ENCODE measurements at places on chromosomes 13 and 19. TPM values are rescaled to one million over a fixed set of nuclear protein-coding genes. Genes with fewer than 3 reads are reported as not detected.

- peaks cover 3% of the 10 kb centered on the region for H3K36me3 ChIP-seq
- no peaks in the 10 kb centered on the region for H3K27me3 ChIP-seq
- no peaks in the 10 kb centered on the region for H3K4me1 ChIP-seq
- no peak overlapping the region for H3K27ac ChIP-seq
- no peak overlapping the region for H3K4me3 ChIP-seq
Observed at GRCh38 chr13:49093376-49093775, 117.7 kb downstream of the FNDC3A start.

DNA sequence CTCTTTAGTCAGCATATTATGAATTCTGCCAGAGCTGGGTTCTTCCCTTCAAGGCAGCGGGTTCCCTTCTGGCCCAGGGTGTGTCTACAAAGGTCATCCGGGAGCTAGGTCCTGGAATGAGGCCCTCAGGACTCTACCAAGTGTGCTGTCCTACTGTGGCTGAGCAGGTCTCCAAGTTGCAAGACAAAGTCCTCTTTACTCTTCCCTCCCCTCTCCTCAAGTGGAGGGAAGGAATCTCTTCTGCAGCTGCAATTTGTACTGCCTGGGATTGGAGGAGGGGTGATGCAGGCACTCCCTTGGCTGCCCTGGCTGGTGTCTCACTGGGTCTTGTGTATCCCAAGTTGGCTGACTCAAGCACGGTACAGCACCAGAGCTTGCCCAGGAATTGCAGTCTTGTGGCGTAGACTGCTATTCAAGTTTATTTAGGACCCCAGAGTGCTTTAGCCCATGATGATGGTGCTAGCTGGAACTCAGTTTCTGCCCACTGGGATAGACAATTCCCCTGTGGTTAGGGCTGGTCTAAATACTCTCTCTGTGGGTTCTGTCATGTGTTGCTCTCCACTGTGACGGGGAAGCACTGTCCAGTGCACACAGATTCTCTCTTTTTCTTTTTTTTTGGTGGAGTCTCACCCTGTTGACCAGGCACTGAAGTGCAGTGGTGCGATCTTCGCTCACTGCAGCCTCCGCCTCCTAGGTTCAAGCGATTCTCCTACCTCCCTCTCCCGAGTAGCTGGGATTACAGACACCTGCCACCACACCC lies 28.5 kb downstream of the RFC3 start:
- H3K27me3 ChIP-seq, result no peaks in the 10 kb centered on the region
- H3K36me3 ChIP-seq, result peaks cover 29% of the 10 kb centered on the region
- H3K4me3 ChIP-seq, result no peak overlapping the region
- no peak overlapping the region for H3K27ac ChIP-seq

- H3K27ac ChIP-seq, result no peak overlapping the region
- no peak overlapping the region for H3K4me3 ChIP-seq
- H3K27me3 ChIP-seq, result peaks cover 2% of the 10 kb centered on the region
- no peaks in the 10 kb centered on the region for H3K36me3 ChIP-seq
Observed at GRCh38 chr13:33917190-33917589, 99.2 kb downstream of the RFC3 start.

GRCh38 chr13:112859817-112860190 lies 109.2 kb upstream of the MCF2L start:
- no peak for DNase-seq
- no peak overlapping the region for H3K4me3 ChIP-seq
- no peak overlapping the region for H3K27ac ChIP-seq
- H3K36me3 ChIP-seq, result peaks cover 42% of the 10 kb centered on the region
- H3K27me3 ChIP-seq, result no peaks in the 10 kb centered on the region

DNA sequence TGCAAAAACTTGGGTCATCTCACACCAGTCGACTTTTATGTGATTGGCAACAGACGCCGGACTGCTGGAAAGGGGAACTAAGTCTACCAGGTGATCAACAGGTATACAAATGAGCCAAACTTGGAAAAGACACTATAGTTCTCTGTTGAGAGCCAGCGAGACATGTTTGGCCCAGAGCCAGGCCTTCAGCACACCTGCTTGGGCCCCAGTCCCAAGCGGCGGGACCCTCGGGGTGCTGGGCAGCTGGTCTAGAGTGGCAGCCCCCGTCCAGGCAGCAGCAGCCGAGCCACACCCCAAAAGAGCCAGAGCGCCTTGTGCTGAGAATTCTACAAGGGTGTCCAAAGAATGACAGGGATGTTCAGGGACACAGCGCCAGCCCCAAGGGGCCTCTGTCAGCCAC lies 28.0 kb downstream of the NAXD start:
- no peak overlapping the region for H3K27ac ChIP-seq
- H3K4me3 ChIP-seq, result no peak overlapping the region
- no peaks in the 10 kb centered on the region for H3K27me3 ChIP-seq
- DNase-seq, result no peak
- peaks cover 5% of the 10 kb centered on the region for H3K4me1 ChIP-seq

DNA sequence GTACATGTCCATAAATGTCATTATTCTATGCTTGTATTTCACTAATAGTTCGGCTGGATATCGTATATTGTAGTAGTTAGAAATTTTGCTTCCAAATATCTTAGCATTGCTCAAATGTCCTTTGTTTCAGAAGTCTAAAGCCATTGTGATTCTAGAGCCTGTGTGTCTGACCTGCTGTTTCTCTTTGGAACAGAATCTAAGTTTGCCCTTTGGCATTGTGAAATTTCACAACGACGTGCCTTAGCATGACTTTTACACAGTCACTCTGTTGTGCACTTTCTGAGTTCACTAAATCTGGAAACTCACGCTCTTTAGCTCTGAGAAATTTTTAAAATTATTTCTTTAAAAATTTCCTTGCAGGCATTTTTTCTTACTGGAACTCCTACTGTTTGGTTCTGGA lies 152.2 kb downstream of the TBC1D4 start:
- H3K27me3 ChIP-seq, result no peaks in the 10 kb centered on the region
- no peak for DNase-seq
- no peak overlapping the region for H3K4me3 ChIP-seq
- H3K36me3 ChIP-seq, result no peaks in the 10 kb centered on the region
- H3K27ac ChIP-seq, result peak overlapping the region; percentile 32

DNA sequence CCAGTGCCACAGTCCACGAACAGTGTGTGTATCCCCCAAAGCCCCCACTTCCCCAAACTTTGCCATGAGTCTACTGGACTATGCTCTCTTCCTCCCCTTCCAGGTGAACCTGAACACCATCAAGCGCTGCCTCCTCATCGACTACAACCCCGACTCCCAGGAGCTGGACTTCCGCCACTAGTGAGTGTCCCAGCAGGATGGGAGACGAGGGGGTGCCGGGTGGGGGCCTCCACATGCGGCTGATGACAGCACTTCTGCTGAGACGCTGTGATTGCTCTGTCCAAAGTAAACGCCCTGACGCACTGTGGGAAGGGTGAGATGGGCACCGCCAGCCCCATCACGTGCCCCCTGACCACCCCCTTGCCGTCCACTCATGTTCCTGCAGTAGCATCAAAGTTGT lies 2.0 kb upstream of the P2RY11 start:
- H3K27me3 ChIP-seq, result peaks cover 44% of the 10 kb centered on the region
- peaks cover 3% of the 10 kb centered on the region for H3K36me3 ChIP-seq
- no peak for DNase-seq
- peaks cover 69% of the 10 kb centered on the region for H3K4me1 ChIP-seq

DNA sequence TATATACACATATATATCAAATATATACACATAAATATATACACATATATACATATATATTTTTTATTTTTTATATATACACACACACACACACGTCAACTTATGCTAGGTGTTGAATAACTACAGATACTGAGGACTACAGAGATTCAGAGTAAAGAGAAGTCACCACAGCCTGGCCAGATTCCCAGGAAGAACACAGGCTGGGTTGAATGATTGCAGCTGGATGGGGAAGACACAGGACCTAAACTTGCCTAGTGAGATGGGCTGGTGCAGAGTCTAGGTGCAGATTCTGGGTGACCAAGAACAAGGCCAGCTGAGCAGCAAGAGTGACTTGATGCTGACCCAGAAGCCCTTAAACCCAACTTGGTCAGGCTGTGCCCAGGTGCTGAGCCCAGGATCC lies 241.3 kb downstream of the KCTD12 start:
- H3K27me3 ChIP-seq, result peaks cover 1% of the 10 kb centered on the region
- no peak for DNase-seq

DNA sequence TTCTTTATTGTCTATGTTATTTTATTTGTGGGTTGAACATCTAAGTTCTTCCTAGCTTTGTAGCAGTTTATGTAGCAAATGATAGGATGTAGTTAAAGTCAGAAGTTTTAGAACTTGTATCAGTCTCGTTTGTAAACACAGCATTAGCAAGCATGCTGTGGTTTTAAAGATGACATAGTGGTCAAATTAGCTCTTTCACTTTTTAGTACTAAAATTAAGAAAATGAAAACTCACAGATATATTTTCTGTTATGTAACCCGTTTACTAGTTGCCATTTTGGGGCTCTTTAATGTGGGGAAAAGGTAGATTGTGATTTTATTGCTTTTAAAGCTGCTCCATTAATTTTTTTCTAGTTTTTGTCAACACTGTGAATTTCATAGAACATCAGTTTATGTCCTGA lies 216.5 kb downstream of the PCCA start:
- H3K27me3 ChIP-seq, result no peaks in the 10 kb centered on the region
- H3K4me1 ChIP-seq, result peaks cover 4% of the 10 kb centered on the region
- peaks cover 19% of the 10 kb centered on the region for H3K36me3 ChIP-seq
- DNase-seq, result no peak
- no peak overlapping the region for H3K27ac ChIP-seq

GRCh38 chr13:109605846-109606245 lies 180.5 kb downstream of the IRS2 start:
- peaks cover 3% of the 10 kb centered on the region for H3K27me3 ChIP-seq
- DNase-seq, result no peak
- H3K36me3 ChIP-seq, result no peaks in the 10 kb centered on the region
- no peaks in the 10 kb centered on the region for H3K4me1 ChIP-seq

DNA sequence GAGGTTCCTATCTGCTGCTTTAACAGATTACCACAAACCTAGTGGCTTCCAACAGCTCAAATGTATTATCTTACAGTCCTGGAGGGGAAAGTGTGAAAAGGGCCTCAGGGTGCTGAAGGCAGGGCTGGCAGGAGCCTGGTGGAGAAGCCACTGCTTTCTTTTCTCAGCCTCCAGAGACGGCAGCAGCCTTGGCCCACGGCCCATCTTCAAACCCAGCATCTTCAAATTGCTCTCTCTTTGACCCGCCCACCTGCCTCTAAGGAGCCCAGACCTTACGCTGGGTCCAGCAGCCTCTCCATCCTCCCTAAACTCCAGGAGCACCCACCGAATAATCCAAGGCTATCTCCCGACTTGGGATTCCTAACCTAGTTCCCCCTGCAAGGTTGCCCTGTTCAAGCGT lies 35.6 kb downstream of the C13orf46 start:
- peaks cover 30% of the 10 kb centered on the region for H3K27me3 ChIP-seq
- no peak for DNase-seq
- H3K27ac ChIP-seq, result peak overlapping the region; percentile 60
- H3K36me3 ChIP-seq, result no peaks in the 10 kb centered on the region
- no peak overlapping the region for H3K4me3 ChIP-seq

- no peaks in the 10 kb centered on the region for H3K27me3 ChIP-seq
- no peaks in the 10 kb centered on the region for H3K36me3 ChIP-seq
- DNase-seq, result no peak
- no peaks in the 10 kb centered on the region for H3K4me1 ChIP-seq
- no peak overlapping the region for H3K4me3 ChIP-seq
- H3K27ac ChIP-seq, result no peak overlapping the region
Observed at GRCh38 chr13:37192956-37193355, 87.5 kb upstream of the CSNK1A1L start.

DNA sequence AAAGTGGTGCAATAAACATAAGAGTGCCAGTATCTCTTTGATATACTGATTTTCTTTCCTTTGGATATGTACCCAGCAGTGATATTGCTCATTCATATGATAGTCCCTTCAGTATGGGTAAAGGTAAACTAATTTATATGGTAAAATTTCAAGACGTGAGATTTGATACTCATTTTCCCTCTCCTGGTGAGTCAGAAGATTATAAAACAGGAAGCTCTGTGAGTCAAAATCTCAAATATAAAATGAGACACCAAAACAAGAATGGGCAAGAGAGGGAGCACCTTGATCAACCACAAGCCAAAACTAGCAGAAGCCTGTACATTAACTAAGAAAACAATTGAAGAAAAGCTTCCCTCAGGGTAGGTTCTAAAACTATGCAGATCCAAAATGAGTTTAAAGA lies 216.3 kb downstream of the SLITRK6 start:
- H3K27me3 ChIP-seq, result no peaks in the 10 kb centered on the region
- H3K4me3 ChIP-seq, result no peak overlapping the region
- no peaks in the 10 kb centered on the region for H3K36me3 ChIP-seq
- H3K27ac ChIP-seq, result no peak overlapping the region
- DNase-seq, result no peak

GRCh38 chr13:48492470-48493065 lies 40.3 kb downstream of the RCBTB2 start:
- peaks cover 43% of the 10 kb centered on the region for H3K4me1 ChIP-seq
- H3K36me3 ChIP-seq, result peaks cover 12% of the 10 kb centered on the region
- H3K4me3 ChIP-seq, result no peak overlapping the region
- H3K27me3 ChIP-seq, result peaks cover 8% of the 10 kb centered on the region
- DNase-seq, result peak; percentile 83

GRCh38 chr19:19538785-19539166 lies 711 bp downstream of the CILP2 start:
- H3K4me3 ChIP-seq, result peak overlapping the region; percentile 61
- H3K27ac ChIP-seq, result no peak overlapping the region
- no peaks in the 10 kb centered on the region for H3K36me3 ChIP-seq
- no peak for DNase-seq
- H3K4me1 ChIP-seq, result peaks cover 18% of the 10 kb centered on the region

- no peak for DNase-seq
- H3K4me3 ChIP-seq, result no peak overlapping the region
- no peaks in the 10 kb centered on the region for H3K4me1 ChIP-seq
- H3K27me3 ChIP-seq, result no peaks in the 10 kb centered on the region
- no peak overlapping the region for H3K27ac ChIP-seq
Observed at GRCh38 chr13:37143911-37144310, 38.4 kb upstream of the CSNK1A1L start.

DNA sequence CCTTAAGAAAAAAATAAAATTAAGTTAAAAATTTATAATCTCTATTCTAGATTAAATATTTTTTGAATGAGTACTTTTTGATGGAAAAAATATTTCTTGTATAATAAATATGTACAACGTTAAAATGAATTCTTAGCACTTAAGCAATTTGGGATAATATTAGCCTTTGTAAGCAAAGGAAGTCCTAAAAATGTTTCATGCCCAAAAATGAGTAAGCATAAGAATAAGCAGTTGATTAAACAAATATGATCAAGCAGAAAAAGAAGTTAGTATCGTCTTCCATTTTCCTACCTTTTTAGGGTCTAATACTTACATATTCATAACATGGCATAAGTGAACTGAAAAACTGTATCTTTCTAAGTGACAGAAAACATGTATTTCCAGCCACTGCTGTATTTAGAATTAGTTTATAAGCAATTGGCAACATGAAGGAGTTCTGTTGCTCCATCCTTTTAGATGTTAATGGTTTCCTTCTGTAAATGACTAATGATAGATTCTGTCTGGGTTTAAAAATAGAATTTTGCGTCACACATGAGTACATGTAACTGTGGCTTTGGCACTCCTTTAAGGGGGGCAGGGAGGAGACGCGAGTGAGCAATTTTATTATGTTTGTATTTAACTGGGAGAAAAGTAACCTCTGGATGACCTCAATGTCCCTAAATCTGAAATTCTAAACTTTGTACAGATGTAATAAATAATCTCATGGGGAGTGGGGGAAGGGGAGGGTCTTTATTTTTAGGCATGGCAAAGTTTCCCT lies 237.4 kb downstream of the RGCC start:
- DNase-seq, result no peak
- H3K27ac ChIP-seq, result no peak overlapping the region
- H3K4me3 ChIP-seq, result no peak overlapping the region

The NCAN gene
- polyA plus RNA-seq, result not detected

The PSG7 gene
- not detected for polyA plus RNA-seq

The KIR2DL1 gene
- 56.9 TPM for polyA plus RNA-seq

The ADGRE2 gene
- polyA plus RNA-seq, result 0.17 TPM

The ATP4B gene
- polyA plus RNA-seq, result not detected

The RAX2 gene
- not detected for polyA plus RNA-seq
